M059J (cell line): ENCODE measurements at places on chromosomes 13 and 19. TPM values are rescaled to one million over a fixed set of nuclear protein-coding genes. Genes with fewer than 3 reads are reported as not detected.

- DNase-seq: no peak
Observed at GRCh38 chr19:44499559-44499958, 763 bp downstream of the ZNF180 start.

- peak; percentile 40 for DNase-seq
Observed at GRCh38 chr13:47291107-47291656, 394.3 kb upstream of the HTR2A start.

- no peak for DNase-seq
Observed at GRCh38 chr13:41241626-41242025, 21.8 kb downstream of the MTRF1 start.

- peak; percentile 57 for DNase-seq
Observed at GRCh38 chr13:85582890-85583289, 216.3 kb downstream of the SLITRK6 start.

DNA sequence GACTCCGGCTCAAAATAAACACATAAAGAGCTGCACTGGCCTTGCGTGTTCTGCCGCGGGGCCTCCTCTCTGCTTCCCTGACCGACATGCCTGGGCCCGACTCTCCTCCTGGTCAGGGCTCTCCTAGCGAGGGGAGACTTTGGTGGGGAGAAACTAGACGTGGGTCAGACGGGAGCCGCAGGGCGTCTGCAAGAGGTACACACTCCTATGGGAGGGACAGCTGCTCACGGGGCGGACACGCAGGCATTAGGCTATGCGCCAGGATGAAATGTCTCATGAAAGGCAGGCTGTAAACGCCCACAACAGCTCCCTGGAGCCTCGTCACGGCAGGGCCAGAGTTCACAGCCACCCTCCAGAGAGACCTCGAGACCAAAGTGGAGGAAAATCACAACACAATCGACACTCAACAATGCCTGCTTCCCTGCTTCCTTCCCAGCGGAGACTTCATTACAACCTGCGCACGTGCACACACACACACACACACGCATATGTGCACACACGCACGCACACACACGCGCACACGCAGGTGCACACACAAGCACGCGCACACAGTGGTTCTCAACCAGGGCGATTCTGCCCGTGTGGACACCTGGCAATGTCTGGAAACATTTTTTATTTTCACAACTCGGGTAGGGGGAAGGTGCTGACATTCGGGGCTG is 5.8 kb downstream of the SLC39A3 start:
- DNase-seq: no peak

GRCh38 chr19:39941151-39941550 is 6.7 kb upstream of the FCGBP start:
- no peak for DNase-seq

DNA sequence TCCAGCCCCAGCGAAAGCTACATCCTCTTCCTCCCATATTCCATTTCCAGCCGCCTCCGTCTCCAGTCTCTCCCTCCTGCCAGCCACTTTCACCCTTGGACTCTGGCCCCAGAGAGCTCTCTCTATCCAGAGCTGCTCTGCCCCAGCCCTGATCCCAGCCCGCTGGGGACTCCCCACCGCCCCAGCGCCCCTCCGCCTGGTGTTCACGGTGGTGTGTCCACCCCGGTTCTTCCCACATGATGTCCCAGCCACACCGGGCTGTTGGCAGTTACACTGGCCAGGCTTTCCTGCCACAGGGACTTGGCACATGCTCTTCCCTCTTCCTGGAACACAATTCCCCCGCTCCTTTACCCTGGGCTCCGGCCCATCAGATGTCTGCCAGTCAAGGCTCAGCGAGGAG is 11.3 kb upstream of the EMC10 start:
- DNase-seq: no peak

DNA sequence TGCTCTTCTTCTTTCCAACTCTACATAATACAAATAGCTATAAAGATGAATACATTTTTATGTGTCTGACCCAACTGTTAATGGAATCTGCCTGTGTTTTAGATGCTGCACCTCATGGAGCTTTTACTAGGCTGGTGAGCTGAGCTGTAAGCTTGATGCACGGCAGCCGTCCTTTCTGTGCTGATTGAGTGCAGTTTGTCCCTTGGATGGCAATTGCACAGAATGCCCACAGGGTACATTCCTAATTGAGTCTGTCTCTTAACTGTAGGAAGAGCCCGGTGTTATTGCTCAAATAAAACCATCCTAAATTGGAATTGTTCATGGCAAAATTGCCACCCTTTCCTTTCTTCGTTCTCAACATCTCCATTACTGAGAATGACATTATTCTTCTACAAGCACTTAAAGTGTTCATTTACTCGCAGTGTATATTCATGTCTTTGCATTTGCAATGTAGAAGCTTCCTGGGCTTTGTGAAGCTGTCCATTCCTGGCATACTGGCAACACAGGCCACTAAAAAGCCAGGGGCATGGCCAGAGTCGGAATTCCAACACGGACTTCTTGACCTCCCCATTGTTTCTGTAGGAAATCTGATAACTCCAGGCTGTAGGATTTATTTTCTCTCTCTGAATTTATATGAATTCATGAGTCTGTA is 85.8 kb downstream of the SLC10A2 start:
- DNase-seq: no peak

DNA sequence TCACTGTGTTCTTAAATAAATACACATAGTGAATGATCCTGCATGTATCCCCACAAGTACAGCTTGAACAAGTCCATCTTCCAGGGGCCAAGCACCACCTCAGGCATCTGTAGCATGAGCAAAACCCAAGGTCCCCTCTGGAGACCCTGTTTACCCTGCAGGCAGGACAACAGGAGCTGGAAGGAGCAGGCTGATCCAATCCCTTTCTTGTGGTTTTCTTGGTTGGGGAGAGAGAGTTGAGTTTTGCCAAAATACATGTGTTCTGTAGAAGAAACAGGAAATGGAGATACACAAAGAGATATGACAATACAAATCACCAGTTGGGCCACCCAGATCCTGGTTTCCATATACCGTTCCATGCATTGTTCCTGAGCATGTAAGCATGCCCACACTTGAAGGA is 92.8 kb downstream of the SHISA2 start:
- DNase-seq: peak; percentile 34

DNA sequence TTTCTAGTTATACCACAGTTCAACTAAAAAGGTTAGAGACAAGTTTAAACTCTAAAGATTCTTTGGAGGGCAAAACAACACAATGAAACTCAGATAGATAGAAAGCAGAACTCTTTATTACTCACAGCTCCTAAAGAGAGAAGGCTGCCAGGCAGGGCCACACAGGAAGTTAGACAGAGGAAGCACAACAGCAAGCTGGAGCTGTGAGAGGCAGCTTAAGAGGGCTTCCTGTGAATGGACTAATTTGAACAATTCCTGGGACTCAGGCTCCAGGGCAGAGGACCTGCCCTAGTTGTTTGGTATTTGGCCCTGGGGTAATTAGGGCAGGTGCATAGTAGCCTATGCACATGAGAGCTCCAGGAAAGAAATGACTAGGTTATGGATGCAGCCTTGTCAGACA is 803.6 kb downstream of the DIAPH3 start:
- no peak for DNase-seq

GRCh38 chr13:89749888-89750287 is 1597.6 kb upstream of the MIR17HG start:
- DNase-seq: no peak

GRCh38 chr13:31456056-31456455 is 256.3 kb downstream of the B3GLCT start:
- DNase-seq: no peak

DNA sequence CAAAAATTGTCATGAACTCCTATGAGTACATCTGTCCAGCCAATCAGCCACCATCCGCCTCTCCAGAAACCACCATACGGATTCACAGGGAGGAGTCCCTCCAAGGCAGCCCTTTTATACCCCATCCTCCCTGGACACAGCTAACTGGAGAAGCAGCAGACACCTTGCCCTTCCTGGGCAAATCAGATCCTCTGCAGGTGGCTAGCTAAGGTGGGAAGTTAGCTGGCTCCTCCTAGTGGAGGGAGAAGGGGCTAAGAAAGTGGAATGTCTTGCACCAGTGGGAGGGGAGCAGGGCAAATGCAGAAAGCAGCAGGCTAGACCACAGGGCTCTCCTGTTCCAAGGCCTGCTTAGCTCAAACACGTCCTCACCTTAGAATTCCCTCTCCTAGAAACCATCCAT is 46.2 kb upstream of the UQCRFS1 start:
- peak; percentile 15 for DNase-seq

GRCh38 chr13:98619556-98619955 is 42.6 kb upstream of the STK24 start:
- no peak for DNase-seq

DNA sequence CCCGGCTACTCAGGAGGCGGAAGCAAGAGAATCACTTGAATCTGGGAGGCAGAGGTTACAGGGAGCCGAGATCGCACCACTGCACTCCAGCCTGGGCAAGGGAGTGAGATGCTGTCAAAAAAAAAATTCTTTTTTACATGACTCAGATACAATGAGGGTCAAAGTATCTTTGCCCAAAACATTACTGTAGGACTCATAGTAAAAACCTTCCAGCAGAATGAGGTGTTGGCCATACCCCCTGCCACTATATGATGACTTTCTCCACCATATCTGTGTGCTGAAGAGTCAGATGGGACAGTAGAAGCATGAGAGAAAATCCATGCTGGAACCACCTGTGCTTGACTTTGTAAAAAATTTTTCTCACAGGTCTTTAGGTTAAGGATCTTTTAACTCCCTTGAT is 86.7 kb downstream of the COL4A2 start:
- no peak for DNase-seq

- no peak for DNase-seq
Observed at GRCh38 chr19:31910224-31910623, 435.2 kb upstream of the ZNF507 start.

DNA sequence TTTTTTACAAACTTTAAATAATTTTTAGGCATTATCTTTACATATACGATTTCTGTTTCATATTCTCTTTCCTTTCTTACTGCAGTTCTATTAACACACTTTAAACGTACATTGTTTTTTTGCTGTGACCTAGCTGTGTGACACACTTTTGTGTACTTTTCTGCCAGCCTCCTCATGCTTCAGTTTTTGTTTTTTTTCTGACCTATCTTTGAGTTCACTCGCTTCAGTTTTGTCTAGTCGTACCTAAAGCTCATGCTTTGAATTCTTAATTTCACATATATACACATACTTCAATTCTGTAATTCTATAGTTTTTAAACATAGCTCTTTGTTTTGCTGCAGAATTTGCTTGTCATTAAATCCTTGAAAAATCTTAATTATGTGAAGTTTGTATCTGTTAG is 150.4 kb downstream of the PDS5B start:
- DNase-seq: no peak

GRCh38 chr19:2927032-2927430 is 17.7 kb downstream of the ZNF77 start:
- DNase-seq: no peak

GRCh38 chr13:27226991-27227390 is 24.4 kb upstream of the RPL21 start:
- no peak for DNase-seq

Gene VSTM1
- not detected in 2 replicates for total RNA-seq

Gene PRR19
- total RNA-seq: 0.30 and 2.1 TPM in 2 replicates

Gene JSRP1
- total RNA-seq: not detected in 2 replicates

Gene FPR1
- total RNA-seq: 3.6 and 3.8 TPM in 2 replicates
